Stimulated activated naive B cell treated with anti-CD40 and anti-IgM and Interleukin-4, amounts not matched to agents 10 μg/mL and 1 μg/mL and 100 μg/mL, for 72 hours (primary cell): ENCODE measurements at places on chromosomes 2 and 18.

GRCh38 chr2:236073246-236073645 is 94.9 kb downstream of the GBX2 start:
- no peak for DNase-seq

DNA sequence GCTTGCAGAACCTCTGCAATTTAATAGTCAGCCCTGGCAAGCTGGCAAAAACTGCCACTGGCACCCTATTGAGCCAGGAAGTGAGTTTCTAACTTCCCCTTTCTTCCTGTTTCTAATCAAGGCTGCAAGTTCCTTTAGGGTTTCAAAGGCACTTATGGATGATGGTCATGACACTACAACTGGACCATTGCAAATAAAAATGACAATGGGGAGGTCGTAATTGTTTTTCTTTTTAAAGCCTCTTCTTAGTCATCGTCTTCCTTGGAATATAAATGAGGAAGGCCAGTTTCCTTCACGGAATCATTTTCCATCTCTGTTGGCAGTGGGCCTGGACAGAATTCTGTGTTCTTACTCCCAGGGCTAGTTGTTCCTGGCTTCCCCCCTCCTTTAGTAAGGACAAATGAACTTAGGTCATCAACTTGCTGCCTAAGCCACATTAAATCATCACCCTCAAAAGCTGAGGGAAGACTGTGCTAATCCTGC is 35.8 kb downstream of the SH3RF3 start:
- DNase-seq: no peak

DNA sequence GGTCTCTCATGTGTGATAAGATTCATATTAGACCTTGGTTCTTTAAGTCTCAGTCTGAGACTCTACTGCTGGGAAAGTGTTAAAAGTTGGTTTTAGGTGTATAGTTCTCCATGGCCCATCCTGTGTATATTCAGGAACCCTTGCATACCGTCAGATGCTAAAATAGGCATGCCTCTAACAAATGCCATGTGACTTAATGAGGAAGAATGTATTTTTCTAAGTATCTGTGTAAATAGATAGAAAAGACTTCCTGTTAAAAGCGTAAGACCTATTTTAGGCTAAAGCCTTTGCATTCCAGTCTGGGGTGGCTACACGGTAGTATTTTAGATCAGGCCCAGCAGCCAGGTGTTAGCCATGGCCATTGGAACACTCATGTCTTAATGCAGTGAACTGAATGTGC is 73.3 kb downstream of the RHBDD1 start:
- no peak for DNase-seq

GRCh38 chr18:48531082-48531403 is 7.8 kb upstream of the CTIF start:
- DNase-seq: no peak

DNA sequence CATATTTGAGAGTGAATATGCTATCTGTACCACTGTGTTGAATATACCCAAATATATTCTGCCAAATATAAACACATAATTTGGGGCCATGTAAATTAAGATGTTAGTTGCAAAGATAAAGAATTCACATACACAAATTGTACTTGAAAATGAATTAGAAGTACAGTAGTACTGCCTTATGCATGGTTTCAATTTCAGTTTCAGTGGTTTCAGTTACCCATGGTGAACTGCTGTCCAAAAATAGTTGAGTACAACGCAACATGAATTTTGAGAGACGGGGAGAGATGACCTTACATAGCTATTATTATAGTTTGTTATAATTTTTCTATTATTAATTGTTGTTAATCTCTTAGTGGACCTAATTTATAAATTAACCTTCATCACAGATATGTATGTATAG is 1313.0 kb upstream of the FAM98A start:
- DNase-seq: no peak

GRCh38 chr2:67130531-67131256 is 266.4 kb upstream of the ETAA1 start:
- DNase-seq: no peak

DNA sequence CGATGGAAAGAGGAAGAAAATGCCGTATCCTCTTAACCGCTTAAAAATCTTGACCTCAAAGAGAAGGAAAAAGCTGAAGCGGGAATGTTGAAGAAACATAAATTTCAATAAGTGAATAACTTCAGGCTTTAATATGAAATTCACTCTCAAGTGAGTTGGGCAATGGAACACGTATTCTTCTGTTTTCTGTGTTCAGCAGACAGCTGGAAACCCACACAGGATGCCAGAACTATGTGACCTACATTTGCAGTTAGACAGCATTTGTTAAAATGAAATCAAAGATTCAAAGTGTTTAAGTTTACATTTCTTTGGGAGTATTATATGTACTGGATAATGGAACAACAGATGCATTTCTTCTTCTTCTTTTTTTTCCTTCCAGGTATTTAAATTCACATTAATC is 80.5 kb upstream of the SPATS2L start:
- no peak for DNase-seq

GRCh38 chr18:48217258-48218250 is 191.6 kb downstream of the ZBTB7C start:
- DNase-seq: no peak

- DNase-seq: no peak
Observed at GRCh38 chr2:24855726-24856125, 62.5 kb downstream of the CENPO start.

DNA sequence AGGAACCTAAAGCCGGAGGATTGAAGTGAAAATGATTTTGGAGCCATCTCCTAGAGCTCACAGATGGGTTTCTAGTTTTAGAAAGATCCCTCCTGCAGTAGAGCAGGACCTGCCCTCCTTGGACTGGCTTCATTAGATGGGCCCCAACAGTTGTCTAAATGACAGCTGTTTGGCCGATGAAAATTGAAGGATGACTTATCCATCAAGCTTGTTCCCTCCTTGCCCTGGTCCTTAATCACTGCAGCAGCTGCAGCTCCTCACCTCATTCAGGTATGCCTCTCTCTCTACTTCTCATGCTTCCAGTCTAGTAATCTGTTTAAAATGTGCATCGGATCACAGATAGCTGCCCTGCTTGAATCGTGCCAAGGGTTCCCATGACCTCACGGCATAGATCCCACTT is 677.6 kb downstream of the BCL11A start:
- no peak for DNase-seq

DNA sequence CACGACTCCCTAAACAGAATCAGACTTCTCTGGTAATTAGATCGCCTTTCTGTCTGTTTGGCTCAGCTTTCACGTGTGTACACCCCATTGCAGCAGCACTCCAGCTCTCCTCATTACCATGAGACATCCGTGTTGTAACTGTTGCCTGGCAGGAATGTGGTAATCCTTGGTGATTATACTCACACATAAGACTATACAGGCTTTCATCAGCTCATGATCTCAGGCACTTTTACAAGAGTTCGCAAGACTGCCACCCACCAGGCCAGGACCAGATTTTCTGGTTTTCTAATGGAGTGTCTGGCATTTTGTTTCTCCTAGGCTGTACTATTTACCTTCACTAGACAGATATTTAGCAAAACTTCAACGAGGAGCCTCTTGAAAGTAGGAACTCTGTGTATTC is 50.2 kb downstream of the ACVR1 start:
- DNase-seq: no peak
